Activated effector memory CD4-positive, alpha-beta T cell treated with Interleukin-2 at 50 U/mL for 16 hours (primary cell): ENCODE measurements at places on chromosomes 7 and 10.

- DNase-seq = no peak
These were observed 119.1 kb downstream of the PFKFB3 start for GRCh38 chr10:6321880-6322279.

GRCh38 chr7:141366091-141366621 lies 185.1 kb upstream of the AGK start:
- no peak for DNase-seq

GRCh38 chr7:47288060-47288459 lies 293.9 kb downstream of the TNS3 start:
- DNase-seq = no peak

- no peak for DNase-seq
These were observed 74.7 kb upstream of the PRR15 start for GRCh38 chr7:29488977-29489376.

DNA sequence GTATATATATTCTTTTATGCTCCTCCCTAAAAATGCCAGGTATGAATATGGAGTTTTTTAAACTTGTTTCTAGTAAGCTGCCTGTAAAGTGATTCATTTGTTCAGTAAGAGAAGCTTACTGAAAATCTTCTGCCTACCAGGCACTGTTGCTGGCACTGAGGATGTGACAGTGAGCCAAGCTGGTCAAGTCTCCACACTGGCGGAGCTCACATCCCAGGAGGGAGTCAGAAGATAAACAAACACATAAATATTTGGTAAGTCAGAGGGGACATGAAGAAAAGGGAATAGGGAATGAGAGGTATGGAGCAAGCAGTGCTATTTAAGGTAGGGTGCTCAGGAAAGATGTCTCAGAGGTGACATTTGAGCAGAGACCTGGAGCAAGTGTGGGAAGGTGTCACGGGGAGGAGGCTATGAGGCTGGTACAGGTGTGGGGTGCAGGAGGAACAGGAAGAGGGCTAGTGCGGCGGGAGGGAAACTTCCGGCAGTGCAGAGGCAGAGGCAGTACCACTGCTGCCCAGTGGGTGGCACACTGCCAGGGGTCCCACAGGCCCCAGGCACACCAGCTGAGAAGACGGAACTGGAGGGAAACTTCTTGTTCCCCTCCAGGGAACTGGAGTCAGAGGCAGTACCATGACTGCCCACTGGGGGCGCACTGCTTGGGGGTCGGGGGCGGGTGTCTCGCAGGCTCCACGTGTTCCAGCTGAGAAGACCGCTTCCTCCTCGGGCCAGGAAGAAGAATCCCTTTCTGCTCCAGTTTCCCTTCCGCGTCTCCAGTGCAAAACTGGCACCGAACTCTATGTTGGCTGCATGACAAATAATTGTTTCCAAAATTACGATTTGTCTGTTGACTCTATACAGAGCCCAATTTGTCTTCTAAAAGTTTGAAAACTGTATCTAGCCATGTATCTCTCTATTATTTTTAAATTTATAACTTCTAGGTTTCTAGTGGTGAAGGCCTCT lies 161.0 kb downstream of the TEX36 start:
- no peak for DNase-seq
